Activated CD8-positive, alpha-beta memory T cell treated with anti-CD3 and anti-CD28 coated beads for 1 hour (primary cell): ENCODE measurements at places on chromosomes 13 and 19.

GRCh38 chr13:41139296-41139966 is 6.8 kb upstream of the KBTBD6 start:
- DNase-seq = no peak

- no peak for DNase-seq
Observed at GRCh38 chr19:21317821-21318220, 11.4 kb downstream of the ZNF708 start.

DNA sequence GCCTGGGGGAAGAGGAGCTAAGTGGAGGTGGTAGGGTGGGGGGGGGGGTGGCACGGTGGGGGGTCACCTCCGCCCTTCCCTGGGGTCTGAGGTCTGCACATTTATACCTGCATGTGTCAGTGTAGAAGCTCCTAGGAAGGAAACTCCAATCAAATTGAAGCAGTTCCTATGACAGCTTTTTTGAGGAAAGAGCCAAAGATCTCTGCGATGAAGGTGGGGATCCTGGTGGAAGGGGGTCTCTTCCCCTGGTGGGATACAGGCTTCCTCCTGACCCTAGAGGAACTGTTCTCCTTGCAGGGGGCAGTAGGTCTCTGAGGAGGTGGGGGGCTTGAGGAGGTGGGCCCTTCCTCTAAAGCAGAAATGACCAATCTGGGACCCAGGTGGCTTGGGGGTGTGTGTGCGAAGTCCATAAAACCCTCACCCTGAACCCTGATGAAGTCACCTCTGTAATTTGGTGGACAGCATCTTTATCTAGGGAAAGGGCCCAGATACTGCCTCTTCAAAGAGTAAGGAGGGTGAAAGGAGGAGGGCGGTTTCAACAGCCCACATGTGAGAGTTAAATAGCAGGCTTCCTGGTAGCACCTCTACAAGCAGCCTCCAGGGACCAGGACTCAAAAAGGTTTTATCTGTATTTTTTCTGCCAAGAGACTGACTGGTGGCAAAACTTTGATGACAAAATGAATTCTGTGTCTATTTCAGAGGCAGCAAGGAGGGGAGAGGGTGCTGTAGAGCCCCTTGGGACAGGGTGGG is 12.9 kb downstream of the RANBP3 start:
- no peak for DNase-seq

GRCh38 chr19:902446-903226 is 9.4 kb downstream of the RNU6-9 start:
- no peak for DNase-seq

DNA sequence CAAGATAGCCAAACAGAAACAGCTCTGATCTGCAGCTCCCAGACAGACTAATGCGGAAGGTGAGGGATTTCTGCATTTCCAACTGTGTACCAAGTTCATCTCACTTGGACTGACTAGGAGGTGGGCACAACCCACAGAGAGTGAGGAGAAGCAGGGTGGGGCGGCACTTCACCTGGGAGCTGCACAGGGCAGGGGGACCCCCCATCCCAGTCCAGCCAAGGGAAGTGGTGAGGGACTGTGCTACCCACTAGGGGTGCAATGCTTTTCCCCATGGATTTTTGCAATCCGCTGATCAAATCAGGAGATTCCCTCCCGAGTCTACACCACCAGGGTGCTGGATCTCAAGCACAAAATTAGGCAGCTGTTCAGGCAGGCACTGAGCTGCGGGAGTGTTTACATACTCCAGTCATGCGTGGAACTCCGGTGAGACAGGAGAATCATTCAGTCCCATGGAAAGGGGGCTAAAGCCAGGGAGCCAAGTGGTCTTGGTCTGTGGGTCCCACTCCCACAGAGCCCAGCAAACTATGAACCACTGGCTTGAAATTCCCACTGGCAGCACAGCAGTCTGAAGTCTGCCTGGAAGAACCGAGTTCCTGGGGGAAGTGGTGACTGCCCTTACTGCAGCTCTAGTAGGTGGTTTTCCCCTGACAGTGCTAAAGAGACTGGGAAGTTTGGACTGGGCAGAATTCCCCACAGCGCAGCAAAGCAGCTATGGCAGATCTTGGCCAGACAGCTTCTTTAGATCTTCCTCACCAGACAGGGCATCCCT is 85.1 kb upstream of the UFM1 start:
- no peak for DNase-seq

DNA sequence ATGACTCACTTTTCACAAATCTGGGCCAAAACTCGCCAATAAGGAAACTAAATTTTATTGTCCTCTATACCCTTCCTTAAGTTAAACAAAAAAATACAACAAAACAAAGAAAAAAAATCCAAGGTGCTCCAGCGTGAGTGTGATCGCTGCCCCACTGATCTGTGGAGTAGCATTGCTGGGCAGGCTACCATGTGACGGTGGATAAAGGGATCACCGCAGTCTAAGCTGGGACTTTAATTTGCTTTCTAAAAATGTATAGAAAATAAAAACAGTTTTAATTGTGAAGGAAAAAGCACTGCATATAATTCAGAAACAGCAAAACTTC is 92.9 kb downstream of the FLT1 start:
- no peak for DNase-seq

DNA sequence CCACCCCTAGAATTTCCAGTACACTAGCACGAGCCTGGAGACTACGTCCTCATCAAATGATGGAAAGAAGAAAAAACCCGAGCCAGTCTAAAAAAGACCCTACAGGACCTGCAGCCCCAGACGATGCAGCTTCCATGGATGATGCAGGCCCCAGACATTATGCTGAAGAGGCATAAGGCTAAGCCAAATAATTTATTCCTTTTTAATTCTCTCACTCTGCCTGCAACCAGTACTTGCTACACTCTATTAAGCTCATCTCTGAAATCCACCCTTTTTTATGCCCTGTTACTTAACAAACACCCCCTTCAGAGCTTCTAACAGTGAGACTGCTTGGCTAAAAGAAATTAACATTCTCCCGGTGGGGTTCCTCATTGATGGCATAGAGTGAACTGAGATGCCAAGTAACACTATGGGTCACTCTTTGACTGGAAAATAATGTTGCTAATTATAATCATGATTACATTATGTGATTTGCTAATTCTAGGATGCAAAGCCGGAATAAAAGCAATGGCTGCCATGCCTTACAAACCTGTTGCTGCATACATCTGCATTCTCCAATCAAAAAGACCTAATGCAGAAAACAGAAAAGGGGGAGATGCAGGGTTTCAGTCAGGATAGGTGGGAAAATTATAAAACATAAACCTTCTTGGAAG is 1462.4 kb downstream of the UQCRFS1 start:
- no peak for DNase-seq
